ENCODE measurements at places on chromosomes 2 and 18. TPM values are rescaled to one million over a fixed set of nuclear protein-coding genes. Genes with fewer than 3 reads are reported as not detected.

- DNase-seq, result no peak
Measured at GRCh38 chr2:31328026-31328425, 86.5 kb downstream of the XDH start.

DNA sequence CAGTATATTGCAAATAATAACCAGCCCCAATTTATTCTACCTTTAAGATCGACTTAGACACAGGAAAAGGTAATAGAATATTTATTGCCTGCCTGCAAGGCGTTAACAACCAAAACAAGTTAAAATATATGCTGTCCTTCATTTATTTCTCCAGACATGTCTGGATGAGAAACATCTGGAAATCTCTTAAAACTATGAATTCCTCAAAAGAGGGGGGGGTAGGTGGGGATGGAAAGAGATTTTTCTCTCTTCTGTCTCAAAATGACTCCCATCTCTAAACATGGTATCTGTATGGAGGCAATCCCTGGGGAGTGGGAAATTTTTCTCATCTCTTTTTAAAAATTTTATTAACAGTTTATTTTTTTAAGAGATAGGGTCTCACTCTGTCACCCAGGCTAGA lies 113.0 kb downstream of the CDH2 start:
- DNase-seq, result no peak

- no peak for DNase-seq
Measured at GRCh38 chr2:27721884-27722485, 49.5 kb upstream of the MRPL33 start.

Gene SERPINB7
- total RNA-seq, result not detected

DNA sequence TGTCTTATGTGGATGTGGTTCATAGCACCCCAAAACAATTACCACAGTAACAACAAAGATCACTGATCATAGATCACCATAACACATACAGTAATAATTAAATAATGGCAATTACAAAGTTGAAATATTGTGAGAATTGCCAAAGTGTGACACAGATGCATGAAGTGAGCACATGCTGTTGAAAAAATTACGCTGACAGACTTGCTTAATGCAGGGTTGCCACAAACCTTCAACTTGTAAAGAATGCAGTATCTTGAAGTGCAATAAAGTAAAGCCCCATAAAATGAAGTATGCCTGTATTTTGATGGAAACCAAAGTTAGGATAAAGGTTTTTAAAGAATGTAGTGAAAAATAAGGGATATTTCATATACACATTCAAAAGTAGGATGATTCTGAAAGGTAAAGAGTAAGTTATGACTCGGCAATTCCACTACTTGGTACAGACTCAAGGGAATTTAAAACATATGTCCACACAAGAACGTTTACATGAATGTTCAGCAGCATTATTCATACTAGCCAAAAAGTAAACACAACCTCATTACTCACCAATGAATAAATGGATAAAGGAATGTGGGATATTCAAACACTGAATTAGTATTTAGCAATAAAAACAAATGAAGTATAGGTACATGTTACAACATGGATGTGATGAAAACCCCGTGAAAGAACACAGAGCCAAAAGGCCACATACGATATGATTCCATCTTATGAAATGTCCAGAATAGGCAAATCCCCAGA lies 61.6 kb downstream of the SCN9A start:
- DNase-seq, result no peak

- no peak for DNase-seq
Measured at GRCh38 chr18:25310045-25310444, 41.9 kb downstream of the ZNF521 start.
